Stimulated activated CD8-positive, alpha-beta memory T cell treated with anti-CD3 and anti-CD28 coated beads, Interleukin-15, amount 100 ng/mL, for 1 hour (primary cell): ENCODE measurements at places on chromosomes 12 and 14.

DNA sequence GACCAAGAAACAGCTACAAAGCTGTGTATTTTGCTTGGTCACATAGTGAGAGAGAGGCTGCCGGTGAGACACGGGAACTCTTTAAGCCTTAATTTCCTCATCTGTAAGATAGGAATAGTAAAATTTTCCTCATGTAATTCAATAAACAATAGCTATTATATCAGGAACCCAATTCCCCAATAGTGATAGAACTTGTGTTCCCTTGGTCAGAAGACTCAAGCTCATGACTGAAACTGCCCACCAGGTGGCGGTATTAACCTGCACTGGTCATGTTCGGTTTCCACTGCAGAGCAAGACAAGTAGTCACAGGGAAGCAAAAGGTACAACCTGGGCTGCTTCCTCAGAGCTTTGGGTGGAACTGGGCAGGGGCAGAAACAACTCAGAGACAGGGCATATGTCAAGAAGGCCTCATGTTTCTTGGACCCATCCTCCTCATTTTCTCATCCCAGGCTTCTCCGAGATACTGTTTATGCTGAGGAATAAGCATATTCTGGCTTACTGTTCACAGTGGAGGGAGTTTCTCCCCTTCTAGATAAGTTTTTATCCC, 4.2 kb upstream of the AJUBA start:
- DNase-seq: peak; percentile 84

DNA sequence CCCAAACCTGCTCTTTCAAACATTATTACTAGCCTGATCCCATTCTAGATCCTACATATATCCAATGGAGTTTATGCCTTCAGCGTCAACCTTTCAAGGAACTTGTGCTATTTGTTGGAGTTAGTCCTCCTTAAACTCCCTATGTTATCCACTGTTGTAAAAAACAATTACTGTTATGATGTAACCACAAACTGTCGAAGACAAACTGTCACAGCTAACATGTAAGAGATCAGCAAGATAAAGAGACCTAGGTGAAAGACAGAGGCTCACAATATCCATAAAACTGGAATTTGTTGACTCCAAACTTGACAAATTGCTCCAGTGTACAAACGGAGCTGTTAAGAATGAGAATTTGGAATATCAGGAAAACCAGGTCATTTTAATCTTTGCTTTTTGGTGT, 70.7 kb downstream of the CDK17 start:
- no peak for DNase-seq

DNA sequence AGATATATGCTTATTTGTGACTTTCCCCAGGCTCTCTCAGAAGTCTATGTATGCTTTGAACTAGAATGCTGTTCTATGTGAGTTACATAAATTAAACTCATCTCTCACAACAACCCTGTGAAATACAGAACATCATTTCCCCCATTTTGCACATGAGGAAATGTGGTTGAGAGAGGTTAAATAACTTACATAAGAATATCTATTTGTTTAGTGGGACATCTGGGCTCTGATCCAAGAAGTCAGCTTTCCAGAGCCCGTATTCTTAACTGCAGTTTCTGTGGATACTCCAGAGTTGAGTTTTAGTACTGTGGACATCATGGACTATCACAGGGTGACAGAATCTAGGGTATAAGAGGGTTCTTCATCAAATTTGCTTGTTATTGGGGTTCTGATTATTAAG, 242.5 kb upstream of the ARHGAP5 start:
- no peak for DNase-seq

GRCh38 chr12:15982071-15982470, 70.9 kb downstream of the DERA start:
- DNase-seq: no peak

DNA sequence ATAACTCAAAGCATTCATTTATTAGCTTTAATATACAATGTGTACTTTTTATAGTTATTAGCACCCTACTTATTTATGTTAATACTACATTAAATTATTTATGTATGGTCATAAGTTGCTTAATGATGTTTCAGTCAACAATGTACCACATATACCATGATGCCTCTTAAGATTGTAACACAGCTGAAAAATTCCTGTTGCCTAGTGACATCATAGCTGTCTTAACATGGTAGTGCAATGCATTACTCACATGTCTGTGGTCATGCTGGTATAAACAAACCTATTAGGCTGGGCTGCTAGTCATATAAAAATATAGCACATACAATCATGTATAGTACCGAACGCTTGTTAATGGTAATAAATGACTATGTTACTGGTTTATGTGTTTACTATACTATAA, 120.4 kb downstream of the ANO6 start:
- DNase-seq: no peak

- DNase-seq: no peak
These were observed 50.5 kb downstream of the ANO4 start for GRCh38 chr12:100845095-100845494.
